KBM-7 (cell line): ENCODE measurements at places on chromosomes 1 and 21.
A peak's percentile ranks its signal among the peaks of the same experiment; 100 is the strongest.

DNA sequence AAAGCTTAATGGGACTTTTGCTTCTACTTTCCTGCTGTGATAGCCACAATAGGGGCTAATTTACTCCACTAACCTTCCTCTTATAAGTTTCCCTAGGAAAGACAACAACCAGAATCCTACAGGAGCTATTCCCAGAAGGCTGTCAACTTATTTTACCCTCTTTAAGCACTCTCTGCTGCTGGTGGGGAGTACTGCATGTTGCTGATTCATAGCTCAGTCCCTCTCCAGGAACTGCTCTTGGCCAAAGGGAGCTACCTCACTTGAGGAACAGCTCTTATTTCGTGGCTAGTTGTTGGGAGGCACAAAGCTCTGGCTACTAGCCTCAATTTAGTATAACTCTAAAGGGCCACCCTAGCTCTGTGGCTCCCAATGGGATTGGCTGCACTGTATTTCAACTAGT, 37.2 kb downstream of the ADSS2 start:
- DNase-seq = no peak

DNA sequence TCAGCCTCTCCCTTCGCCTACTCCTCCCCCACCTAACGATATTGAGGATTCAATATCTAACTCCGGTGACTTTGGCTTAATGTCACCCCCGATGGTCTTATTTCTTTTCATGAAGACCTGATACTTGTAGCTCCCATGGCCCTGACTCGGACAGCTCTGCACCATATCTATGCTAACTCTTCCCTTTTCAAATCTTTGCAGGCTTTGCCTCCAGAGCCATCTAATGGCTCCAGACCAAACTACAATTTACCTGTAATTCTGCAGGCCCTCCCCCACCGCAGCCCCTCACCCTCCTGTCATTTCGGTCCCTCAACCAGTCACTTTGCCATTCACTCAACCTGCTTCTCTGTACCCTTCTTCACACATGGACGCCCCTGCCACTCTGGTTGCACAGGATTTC, 7.9 kb upstream of the GSTM5 start:
- no peak for DNase-seq

GRCh38 chr1:52145137-52145536, 3.2 kb downstream of the ZFYVE9 start:
- no peak for DNase-seq

GRCh38 chr1:20587661-20588053, 1.2 kb upstream of the CDA start:
- DNase-seq = no peak

GRCh38 chr1:201719812-201720521, 109.0 kb upstream of the IPO9 start:
- DNase-seq = peak; percentile 49

- DNase-seq = no peak
Observed at GRCh38 chr1:8870616-8871538, 7.6 kb downstream of the ENO1 start.

DNA sequence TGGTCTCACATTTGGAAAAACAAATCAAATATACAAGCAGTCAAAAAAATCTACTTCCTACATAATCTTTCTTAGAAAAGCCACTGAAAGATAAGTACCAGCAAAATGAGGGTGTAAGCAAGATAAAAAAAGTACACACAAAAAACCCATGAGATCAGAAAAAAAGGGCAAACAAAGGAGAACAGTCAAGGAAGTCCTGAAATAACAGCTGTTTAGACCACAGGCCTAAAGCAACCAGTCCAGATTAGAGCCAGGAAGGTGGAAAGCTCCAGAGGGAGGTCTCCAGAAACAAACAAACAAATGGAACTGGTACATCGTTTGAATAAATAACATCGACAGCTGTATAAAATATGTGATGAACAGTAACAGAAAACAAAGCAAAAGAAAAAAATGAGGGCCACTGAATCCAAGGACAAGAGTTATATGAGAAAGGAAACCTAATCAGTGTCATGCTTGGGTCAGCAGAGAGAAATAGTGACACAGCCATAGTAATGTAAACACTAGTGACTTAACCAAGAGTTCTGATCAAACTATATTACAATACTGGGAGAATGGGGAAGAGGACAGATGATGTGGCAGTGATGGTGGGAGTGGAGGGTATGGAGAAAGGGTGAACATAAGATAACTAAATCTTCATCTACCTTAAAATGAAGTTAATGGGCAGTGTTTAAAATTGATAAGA, 67.5 kb downstream of the NVL start:
- DNase-seq = peak; percentile 33

GRCh38 chr1:54872036-54872331, 15.0 kb downstream of the DHCR24 start:
- no peak for DNase-seq

DNA sequence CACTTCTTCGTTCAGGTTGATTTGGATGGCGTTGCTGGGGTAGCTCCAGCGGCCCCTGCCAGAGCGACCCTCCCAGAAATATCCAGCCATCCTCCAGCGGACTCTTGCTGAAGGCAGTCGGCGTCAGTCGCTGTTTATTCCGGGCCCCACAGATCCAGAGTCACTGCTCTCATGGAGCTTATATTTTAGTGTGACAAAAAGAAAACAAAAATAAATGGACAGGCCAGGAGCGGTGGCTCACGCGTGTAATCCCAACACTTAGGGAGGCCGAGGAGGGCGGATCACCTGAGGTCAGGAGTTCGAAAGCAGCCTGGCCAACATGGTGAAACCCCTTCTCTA, 791 bp upstream of the CFAP298 start:
- no peak for DNase-seq

- DNase-seq = no peak
Observed at GRCh38 chr1:95685081-95685480, 451.1 kb downstream of the RWDD3 start.

GRCh38 chr1:161195171-161195570, 3.7 kb downstream of the ADAMTS4 start:
- peak; percentile 19 for DNase-seq

- DNase-seq = no peak
Observed at GRCh38 chr1:145917595-145917994, 922 bp downstream of the PEX11B start.

DNA sequence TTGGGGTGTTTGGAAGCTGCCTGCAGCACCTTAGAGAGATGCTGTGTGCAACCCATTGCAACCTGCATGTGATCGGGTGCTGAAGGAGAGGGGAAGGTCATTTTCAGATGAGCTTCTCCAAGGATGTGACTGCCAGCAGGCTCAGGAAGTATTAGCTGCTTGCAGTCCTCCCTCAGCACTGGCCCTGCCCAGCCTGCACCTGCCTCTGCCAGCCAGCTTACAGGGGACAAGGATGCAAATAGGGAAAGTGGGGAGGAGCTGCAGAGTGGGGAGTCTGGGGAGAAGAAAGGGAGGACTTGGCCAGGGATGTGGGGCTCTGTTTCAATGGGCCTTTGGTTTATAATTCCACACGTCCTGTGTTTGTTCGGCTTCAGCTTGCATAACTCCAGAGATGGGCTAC, 254.5 kb downstream of the RRAGC start:
- no peak for DNase-seq

DNA sequence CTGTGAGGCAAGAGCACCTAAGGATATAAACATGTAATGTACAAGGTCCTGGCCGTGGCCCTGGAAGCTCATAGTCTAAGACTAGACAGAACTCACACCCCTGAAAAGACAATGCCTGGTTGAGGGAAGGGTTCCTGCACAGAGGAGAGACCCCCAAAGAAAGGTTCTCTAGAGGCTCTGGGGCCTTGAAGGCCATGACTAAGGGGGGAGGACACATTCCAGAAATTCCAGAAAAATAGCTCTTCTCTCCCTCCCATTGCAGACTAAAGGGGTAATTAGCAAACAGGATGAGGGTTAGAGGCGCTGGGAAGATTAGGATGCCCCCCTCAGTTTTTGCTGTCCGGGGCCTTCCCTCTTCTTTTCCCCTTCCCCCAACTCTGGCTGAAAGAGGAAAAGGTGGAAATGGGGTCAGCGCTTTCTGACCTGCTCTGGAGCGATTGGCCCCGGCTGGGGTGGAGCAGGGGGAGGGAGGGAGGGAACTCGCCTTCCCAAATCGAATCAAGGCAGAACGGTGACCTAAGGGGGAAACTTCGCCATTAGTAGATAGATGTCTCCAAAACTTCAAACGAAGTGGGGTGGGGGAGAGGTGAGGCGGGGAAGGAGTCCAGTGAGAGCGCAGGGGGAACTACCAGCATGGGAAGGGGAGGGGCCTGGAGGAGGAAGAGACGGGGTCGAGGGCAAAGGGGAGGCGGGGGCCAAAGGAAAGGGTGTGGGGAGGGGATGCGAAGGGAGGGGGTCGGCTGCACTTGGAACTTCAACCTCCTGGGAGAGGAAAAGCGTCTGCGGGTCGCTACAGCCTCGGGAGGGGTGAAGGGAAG, 11.8 kb downstream of the PAX7 start:
- no peak for DNase-seq

GRCh38 chr21:33964706-33965325, 49.2 kb upstream of the ATP5PO start:
- DNase-seq = no peak

DNA sequence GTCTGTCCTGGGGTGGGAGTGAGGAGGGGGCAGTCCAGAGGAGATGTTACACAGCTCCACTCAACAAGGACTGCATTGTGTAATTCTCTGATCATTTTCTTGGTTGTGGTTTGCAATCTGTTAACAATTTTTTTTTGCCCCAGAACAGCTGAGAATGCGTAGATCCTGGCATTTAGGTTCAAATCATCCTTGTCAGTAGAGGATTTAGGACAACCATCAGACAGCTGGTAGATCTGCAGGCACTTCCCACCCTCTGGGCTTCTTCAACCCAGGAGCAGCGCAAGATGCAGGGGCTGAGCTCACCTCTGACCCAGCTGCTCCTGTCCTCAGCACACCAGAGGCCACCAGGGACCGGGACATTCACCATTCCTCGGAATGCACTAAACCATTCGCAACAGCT, 13.5 kb downstream of the BCAR3 start:
- DNase-seq = no peak

- DNase-seq = no peak
Observed at GRCh38 chr1:188641566-188642211, 1812.9 kb downstream of the PLA2G4A start.

- no peak for DNase-seq
Observed at GRCh38 chr1:244226435-244226834, 175.4 kb downstream of the ZBTB18 start.
